ENCODE measurements at places on chromosomes 3 and 15. TPM values are rescaled to one million over a fixed set of nuclear protein-coding genes. Genes with fewer than 3 reads are reported as not detected.

- H3K4me1 ChIP-seq = peaks cover 13% of the 10 kb centered on the region
- H3K36me3 ChIP-seq = no peaks in the 10 kb centered on the region
- H3K4me3 ChIP-seq = no peak overlapping the region
- no peak overlapping the region for H3K27ac ChIP-seq
Observed at GRCh38 chr3:117871934-117872333, 1162.4 kb downstream of the TUSC7 start.

- DNase-seq = no peak
- no peaks in the 10 kb centered on the region for H3K4me1 ChIP-seq
- H3K36me3 ChIP-seq = no peaks in the 10 kb centered on the region
- H3K27ac ChIP-seq = no peak overlapping the region
Observed at GRCh38 chr15:27831384-27832236, 267.5 kb downstream of the OCA2 start.

DNA sequence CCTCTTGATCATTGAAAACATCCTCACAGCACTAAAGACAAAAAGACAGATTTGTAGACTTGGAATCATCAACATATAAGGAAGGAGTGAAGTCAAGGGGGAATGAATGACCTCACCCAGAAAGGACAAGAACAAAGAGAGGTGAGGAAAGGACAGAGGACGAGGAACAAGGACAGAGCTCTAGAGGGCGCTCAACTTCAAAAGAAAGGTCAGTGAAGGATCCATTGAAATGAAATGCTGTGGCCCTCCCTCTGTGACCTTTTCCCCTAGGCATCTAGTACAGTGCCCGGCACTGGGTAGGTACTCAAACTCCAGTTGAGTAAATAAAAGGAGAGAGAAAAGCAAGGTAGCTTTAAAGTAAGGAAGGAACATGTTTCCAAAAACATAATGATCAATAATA, 2.6 kb downstream of the ATP8B4 start:
- no peak for DNase-seq
- no peaks in the 10 kb centered on the region for H3K36me3 ChIP-seq
- no peaks in the 10 kb centered on the region for H3K27me3 ChIP-seq
- H3K27ac ChIP-seq = no peak overlapping the region
- no peak overlapping the region for H3K4me3 ChIP-seq

Gene ZMYND10
- not detected for total RNA-seq

- no peaks in the 10 kb centered on the region for H3K27me3 ChIP-seq
- H3K4me3 ChIP-seq = no peak overlapping the region
- no peaks in the 10 kb centered on the region for H3K36me3 ChIP-seq
- no peak overlapping the region for H3K27ac ChIP-seq
Observed at GRCh38 chr3:27559835-27560234, 75.7 kb upstream of the SLC4A7 start.
